Stimulated activated CD8-positive, alpha-beta memory T cell treated with anti-CD3 and anti-CD28 coated beads, Interleukin-7, amount 100 ng/mL, for 48 hours (primary cell): ENCODE measurements at places on chromosomes 3 and 15.

DNA sequence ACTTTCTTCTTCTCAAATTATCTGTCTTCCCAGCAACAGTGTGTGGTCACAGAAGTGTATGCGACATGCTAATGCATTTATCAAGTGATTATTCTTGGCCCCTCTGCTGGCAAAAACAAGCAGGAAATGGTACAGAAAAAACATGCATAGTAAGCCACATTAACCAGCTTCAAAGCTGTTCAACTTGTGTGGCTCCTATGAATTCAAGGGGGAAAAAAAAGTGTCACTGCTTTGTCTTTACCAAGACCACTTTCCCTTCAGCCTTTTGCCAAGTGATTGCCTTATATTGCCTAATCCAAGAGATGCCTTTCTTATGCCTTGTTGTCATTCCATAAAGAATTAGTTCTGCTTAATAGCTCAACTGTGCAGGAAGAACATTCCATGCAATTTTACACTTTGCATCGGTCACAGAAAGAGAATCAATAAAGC, 39.1 kb downstream of the PRTG start:
- DNase-seq, result no peak

- no peak for DNase-seq
These were observed 22.9 kb downstream of the RAB8B start for GRCh38 chr15:63212050-63213004.

DNA sequence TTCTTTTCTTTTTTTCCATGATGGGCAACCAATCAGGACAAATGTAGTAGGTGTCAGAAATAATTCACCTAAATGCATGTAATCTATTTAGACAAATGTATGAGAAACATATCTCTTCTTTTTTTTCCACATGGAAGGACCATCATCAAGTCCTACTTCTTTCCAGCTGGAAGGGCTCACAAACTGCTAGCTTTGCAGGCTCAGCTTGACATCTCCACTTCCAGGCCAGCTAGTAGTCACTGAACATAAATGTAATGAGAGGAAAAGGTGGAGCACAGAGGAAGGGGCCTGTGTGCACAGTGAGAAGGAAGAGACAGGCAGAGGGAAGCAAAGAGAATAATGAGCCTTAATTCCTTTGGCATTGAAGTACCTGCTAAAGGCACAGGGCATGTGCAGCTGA, 504.9 kb downstream of the MCTP2 start:
- no peak for DNase-seq

DNA sequence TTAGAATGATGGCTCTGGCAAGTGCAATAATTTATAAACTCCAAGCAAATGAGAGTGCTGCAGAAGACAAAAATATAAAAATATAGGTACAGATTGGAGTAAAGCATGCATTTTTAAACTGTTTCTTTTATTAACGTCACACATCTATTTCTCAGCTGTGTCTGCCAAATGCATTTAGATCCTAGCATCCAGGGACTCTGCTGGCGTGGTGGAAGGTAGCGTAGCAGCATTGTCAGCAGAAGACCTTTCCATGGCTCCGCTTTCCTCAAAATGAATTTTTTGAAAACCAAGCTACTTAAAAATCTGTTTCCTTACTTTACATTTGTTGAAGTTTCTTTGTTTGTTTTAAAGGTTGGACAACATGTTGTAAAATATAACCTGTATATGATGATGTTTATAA, 16.3 kb upstream of the ATP10A start:
- DNase-seq, result no peak

DNA sequence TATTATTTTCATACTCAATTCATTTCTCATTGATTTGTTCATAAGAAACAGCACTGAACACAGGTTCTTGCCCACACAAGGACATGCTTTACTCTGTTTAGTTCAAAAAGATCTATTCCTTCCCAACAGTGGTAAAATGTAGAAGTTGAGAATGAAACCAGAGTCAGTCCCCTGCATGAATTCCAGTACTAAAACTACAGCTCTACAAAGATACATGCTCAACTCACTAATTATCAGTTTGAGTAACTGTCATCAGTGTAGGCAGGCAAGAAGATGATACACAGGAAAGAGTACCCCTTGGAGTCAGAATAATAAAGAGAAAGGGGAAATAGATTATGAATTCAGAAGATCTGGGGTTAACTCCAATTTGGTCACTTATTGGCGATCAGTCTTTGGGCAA, 43.2 kb downstream of the NR2E3 start:
- no peak for DNase-seq

GRCh38 chr3:176632925-176633324, 564.4 kb downstream of the TBL1XR1 start:
- no peak for DNase-seq
